B cell (primary cell): ENCODE measurements at places on chromosomes 1 and 21.

DNA sequence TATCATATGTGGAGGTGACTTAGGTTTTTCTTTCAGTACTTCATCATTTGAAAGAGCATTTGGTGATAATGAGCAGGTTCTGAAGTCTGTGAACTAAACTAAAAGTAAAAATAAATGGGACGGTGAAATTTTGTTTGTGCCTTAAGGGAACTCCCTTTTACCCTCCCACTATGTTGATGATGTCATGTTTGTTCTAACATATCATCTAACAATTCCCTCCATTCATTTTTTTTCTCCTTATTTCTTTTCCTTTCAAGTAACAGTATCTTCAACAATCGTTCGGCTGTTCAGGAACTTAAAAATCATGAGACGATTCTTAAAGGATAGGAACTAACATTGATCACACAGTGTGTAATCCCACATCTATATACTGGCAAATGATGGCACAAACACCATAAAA, 30.0 kb upstream of the IRF2BP2 start:
- no peak for DNase-seq

GRCh38 chr1:232686346-232686745, 56.4 kb upstream of the SIPA1L2 start:
- no peak for DNase-seq

- no peak for DNase-seq
These were observed 5.1 kb downstream of the PARP1 start for GRCh38 chr1:226402739-226403165.

DNA sequence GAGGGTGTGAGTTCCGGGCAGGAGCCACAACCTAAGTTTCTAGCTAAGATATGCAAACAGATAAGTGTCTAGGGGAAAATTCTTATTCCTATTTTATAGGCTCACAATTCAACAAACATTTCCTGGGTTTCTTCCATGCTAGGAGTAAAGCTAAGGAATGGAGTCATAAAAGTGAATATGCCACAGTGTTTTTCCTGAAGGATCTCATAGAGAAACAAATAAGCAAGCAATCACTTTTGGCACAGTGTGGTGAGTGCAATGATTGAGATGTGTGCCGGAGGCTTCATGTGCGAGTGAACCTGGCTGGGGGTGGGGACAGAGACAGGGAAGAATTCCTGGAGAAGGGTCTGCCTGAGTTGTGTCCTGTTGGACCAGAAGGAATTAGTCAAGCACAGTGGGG, 147.4 kb downstream of the TENT5C start:
- DNase-seq, result no peak

DNA sequence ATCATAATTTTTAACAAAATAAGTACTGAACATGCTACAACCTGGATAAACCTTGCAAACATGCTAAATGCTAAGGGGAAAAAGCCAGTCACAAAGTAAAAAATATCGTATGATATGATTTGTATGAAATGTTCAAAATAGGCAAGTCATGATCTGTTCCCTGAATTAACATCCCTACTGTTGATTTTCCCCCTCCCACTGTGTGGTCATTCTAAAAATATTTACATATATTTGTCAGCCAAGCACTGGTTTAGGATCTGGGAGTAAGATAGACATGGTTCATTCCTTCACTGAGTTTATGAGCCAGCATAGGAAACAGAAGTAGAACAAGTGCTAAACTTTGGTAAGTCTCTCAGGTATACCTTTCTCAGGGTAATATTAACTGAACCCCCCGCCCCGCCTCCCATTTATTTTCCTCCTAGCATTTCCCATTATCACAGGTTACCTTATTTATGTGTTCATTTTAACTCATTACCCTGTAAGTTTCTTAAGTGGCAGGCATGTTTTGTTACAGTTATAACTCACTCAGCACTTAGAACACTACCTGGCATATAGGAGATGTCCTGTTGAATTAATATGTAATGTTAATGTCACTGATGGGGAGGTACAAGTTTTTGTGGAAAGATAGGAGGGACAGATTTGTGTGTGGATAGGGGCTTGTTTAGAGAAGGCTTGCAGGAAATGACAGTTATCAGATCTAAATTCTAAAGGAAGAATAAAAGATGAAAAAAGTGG, 12.3 kb downstream of the UQCRH start:
- no peak for DNase-seq

GRCh38 chr21:46050668-46051378, 47.1 kb upstream of the COL6A2 start:
- no peak for DNase-seq
